Cerebellar cortex (tissue), 1 donor: ENCODE measurements at places on chromosomes 5 and 9.
A peak's percentile ranks its signal among the peaks of the same experiment; 100 is the strongest.

DNA sequence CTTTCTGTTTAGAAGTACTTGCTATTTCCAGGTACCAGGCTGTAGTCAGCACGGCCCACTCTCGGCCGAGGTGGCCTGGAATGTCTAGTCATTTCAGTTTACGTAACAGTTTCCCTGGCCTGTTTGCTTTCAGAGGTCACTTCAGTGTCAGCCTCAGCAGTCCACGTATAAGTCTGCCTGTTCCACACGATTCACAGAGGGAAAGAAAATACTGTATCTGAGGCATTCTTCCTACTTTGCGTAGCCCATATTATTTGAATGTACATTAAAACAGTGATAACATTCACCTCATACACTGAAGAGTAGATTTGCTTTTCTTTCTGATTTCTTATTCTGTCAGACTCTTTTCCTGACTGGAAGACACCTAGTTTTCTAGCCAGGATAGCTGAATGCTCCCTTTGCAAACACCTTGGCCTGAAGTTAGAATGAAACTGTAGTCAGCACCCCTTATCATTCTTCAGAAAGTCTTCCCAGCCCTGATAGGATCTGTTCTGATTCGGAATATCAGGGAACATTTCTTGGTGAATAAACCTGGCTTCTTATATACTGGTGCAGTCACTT, 140.9 kb downstream of the AOPEP start:
- DNase-seq: peak; percentile 88

DNA sequence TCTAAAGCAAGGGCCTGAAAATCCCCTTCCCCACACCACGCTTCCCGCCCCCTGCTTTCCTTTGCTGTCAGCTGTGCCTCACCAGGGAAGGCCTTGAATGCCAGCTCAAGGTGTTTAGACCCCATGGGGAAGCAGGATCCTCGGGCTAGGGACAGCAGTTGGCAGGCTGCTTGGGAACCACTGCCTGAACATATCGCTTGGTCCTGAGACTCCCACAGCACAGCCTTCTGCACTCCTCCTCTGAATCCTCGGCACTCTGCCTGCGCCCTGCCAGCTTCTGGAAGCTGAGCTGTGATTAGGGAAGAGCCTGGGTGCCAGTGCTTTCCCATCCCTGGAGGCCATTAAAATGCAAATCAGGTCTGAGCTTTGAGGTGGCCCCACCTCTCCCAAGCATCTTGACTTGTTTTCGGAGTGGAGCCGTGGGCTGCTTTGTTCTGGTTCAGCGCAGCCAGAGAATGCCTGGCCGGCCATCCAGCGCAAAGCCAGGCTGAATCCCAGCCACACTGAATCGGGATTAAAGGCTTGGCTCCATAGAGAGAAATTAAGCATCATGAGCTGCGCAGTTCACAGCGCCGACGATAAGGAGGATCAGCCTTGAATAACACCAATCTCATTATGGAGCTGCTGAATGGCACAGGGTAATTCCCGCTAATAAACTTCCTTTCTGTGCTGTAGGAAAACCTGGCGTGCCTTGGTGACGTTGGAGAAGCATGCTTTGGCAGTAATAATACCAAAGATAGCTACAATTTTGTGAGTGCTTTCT, 40.0 kb downstream of the AMBP start:
- peak; percentile 74 for DNase-seq

DNA sequence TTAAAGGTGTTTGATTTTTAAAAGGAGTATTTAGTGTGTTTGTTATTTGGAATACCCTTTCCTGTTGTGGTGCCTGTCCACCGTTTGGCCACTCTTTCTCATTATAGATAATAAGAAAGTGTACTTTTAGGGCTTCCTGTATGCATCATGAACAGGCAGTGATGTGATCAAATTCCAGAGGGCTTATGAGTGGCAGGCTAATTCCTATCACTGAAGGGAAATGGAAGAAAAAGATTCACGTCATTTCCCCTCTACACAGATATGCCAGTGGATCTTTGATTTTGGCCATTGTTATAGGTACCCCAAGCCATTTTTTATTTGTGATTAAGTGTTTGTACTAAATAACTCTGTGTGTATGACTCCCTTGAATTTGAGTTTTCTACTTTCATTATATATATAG, 37.1 kb downstream of the RPS6 start:
- DNase-seq: no peak

GRCh38 chr5:64603676-64604075, 86.6 kb upstream of the SHISAL2B start:
- no peak for DNase-seq

GRCh38 chr9:111148052-111149017, 110.1 kb upstream of the LPAR1 start:
- no peak for DNase-seq
